ENCODE measurements at places on chromosomes 3 and 15.

- no peak for DNase-seq
Measured at GRCh38 chr3:129837065-129837642, 56.4 kb downstream of the TMCC1 start.

DNA sequence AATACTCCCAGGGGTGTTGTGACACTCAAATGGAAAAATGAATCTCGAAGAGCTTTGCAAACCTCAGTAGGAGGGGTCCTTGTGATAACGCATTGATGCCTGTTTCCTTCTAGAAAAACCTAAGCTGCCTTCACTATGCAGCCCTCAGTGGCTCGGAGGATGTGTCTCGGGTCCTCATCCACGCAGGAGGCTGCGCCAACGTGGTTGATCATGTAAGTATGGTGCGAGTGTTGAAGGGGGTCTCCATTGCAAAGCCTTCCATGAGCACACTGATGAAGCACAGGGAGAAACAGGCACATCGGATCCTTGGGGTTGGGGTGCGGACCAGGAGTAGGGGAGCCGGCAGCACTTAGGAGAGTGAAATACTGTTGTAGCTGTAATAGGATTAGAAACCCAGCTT is 22.3 kb downstream of the ANKDD1A start:
- no peak for DNase-seq

- no peak for DNase-seq
Measured at GRCh38 chr3:14948609-14949038, 1.2 kb downstream of the NR2C2 start.

DNA sequence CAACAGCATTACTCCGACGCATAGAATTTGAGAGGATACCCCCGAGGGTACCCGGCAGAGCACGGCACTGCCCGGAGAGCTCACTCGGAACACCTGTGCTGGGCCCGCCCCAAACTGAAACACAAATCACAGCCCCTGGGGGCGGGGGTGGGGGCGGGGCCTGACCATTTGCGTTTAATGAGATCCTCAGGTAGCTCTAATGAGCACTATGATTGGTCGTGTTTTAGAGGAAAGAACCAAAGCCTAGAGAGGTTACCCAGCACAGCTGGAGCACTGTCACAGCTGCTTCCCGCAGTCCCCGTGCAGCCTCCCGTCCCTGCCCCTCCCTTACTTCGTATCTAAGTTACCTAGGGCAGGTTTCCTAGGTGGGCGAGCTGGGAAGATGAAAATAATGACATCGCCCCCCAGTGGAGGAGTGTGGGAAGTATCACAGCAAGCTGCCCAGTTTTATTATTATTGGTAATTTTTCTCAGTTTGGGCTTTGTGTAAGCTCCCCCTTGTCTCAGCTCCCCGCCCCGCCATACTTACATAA is 187.1 kb downstream of the PDE8A start:
- no peak for DNase-seq

- no peak for DNase-seq
Measured at GRCh38 chr3:99644746-99645145, 6.4 kb downstream of the COL8A1 start.

GRCh38 chr15:33963831-33964664 is 4.2 kb upstream of the CHRM5 start:
- no peak for DNase-seq

DNA sequence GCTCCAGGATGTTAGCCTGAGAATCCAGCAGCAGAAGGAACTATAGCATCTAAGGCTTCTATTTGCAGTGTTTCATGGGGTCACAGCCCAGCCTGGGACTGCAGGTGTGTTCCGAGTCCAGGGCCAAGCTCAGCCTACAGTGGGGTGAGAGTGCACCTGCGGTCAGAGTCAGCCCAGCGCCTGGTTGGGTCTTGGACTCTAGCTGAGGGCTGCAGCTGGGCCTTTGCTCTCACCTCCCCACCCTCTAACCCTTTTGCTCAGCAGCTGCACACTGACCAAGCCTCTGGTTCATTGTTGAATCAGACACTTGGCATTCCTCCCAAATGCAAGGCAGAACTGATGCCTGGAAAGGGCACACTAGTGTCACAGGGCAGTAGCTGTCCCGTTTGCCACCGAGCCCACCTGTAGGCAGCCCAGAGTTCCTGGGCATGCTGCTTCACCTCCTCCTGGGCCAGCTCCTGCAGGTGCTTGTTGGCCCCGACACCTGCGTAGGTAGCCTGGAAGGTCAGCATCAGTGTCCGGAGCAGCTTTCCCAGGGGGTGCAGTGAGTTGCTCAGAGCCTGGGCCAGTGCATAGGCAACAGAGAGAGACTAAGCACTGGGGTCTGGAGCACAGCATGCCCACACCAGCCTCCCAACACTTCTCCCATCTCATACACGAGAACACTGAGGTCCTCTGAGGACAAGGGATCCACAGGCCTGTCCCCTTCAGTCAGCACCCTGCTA is 17.5 kb downstream of the ALS2CL start:
- no peak for DNase-seq

GRCh38 chr15:88949734-88950400 is 36.7 kb upstream of the MFGE8 start:
- no peak for DNase-seq

DNA sequence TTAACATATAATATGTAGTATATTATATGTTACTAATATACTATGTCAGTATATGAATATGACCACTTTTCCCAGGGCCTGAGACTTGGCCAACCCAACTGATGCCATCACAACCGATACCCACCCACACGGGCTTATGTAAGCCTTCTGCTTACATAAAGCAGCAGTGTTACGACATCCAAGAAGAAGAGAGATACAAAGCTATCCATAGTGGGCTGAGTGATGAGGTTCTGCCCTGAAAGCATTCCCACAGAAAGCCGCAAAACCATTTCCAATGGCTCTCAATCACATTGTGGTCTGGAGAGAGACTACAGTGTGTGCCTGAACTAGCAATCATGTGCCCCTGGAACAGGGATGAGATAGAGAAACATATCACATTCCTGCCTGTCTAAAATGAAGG is 177.9 kb downstream of the PLOD2 start:
- no peak for DNase-seq

DNA sequence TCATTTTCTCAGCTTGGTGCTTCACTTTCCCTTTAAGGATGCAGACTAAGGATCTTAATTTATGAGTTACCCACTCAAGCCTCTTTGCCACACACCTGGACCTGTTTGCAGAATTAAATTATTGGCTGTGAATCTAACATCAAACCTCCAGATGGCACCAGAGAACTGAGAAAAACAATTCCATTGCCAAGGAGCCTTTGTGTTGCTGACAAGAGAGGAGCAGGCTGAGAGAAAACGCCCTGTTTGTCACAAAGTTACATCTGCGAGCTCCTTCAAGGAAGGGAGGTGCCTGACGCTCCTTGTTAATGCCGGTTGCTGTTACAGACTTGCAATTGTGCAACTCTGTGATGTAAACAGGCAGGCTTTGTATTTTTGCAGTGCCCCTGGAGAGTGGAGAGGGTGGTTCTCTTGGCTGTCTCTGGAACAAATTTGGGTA is 36.3 kb upstream of the TMC3 start:
- DNase-seq, result no peak

DNA sequence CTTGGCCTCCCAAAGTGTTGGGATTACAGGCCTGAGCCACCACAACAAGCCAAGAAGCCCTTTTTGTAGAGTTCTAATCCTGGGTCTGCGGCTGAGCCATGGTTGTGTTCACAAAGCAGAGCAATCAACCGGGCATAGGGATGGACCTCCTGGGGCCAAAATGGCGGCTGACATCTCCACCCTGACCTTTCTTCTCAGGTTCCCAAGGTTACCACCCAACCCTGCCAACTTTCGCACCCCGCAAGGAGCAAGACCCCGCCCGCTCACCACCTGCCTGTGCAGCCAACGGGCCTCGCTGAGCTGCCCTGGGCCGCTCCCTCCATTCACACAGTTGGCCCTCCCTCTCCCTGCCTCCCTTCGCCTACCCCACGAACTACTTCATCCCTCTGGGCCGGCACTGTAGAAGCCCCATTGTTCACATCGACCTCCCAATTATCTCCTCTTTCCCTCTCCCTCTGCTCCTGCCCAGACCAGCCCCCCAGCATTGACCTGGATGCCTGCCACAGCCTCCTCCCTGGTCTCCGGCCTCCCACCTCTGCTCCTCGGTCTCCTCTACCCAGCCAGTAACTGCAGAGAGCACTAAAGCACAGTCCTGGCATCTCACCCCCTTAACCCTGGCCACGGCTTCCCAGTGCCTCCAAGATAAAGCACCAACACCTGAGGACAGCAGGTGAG is 62.0 kb upstream of the TFRC start:
- DNase-seq, result no peak

DNA sequence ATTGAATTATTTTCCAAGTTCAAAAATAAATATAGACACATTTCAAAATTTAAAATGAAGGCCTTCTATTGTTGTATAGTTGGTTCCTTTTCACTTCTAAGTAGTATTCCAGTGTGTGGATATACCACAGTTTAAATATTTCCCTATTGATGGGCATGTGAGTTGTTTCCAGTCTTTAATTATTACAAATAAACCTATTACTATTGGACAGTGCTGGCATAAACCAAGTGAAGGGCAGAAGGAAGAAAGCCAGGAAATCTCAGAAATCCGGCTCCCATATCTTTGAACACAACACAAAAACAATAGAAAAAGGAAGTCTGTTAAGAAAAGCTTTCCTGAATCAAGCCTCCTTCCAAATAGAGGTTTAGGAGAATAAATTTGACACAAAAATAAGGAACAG is 26.1 kb downstream of the GOLGB1 start:
- DNase-seq, result no peak

GRCh38 chr15:80161468-80162016 is 8.7 kb downstream of the FAH start:
- DNase-seq, result no peak

DNA sequence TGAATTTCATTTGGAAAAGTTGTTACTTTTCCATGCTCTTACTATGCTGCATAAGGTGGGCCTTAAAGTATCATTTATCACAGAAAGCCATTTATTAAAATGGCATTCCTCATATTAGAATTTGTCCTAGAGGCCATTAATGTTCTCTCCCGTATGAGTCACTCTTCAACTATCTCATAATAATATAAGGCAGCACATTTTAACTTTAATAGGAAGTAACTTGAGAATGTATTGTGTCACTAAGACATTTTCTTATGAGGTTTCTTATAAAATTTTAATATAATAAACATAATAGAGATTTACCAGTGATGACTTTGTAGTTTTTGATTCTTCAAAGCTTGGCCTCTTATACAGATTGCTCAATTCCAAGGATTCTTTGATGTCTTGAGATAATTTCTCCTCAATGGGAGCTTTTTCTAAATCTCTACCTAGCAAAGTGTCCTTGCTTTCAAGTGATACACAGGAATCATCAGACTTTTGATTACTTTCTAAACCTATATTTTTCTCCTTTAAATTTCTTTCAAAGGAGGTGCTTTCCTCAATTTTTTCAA is 74.7 kb downstream of the ZBBX start:
- no peak for DNase-seq

- no peak for DNase-seq
Measured at GRCh38 chr3:83434880-83435587, 1523.8 kb upstream of the CADM2 start.

GRCh38 chr3:117355566-117355965 is 646.0 kb downstream of the TUSC7 start:
- DNase-seq, result no peak

GRCh38 chr3:29382845-29383244 is 102.0 kb downstream of the RBMS3 start:
- DNase-seq, result no peak

- no peak for DNase-seq
Measured at GRCh38 chr15:59814409-59814808, 125.3 kb upstream of the BNIP2 start.

- no peak for DNase-seq
Measured at GRCh38 chr15:52805351-52806283, 15.5 kb upstream of the ONECUT1 start.

- DNase-seq, result no peak
Measured at GRCh38 chr3:154778057-154778456, 302.1 kb upstream of the MME start.

GRCh38 chr15:48858401-48858800 is 19.5 kb upstream of the EID1 start:
- no peak for DNase-seq

GRCh38 chr3:148089171-148089570 is 608.5 kb upstream of the AGTR1 start:
- no peak for DNase-seq

GRCh38 chr3:114375608-114376421 is 82.0 kb downstream of the TIGIT start:
- no peak for DNase-seq

DNA sequence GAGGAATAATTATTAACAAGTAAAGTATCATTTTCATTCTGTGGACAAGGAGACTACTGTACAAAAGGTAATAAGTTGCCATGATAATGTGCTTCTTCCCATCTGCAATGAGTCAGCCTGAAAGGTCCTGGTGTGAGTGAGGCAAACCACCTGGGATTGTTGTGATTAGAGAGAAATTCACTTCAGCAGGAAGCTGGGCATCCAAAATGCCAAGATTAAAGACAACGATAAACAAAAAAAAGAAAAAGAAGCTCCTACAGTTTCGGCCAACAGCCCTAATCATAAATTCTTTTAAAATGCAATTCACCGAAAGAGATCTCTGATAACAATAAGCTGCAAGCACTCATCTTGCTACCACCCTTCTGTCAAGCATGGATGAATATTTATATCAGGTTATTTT is 507.8 kb downstream of the TUSC7 start:
- DNase-seq, result no peak

GRCh38 chr3:56005196-56005805 is 463.0 kb downstream of the ERC2 start:
- DNase-seq, result no peak

DNA sequence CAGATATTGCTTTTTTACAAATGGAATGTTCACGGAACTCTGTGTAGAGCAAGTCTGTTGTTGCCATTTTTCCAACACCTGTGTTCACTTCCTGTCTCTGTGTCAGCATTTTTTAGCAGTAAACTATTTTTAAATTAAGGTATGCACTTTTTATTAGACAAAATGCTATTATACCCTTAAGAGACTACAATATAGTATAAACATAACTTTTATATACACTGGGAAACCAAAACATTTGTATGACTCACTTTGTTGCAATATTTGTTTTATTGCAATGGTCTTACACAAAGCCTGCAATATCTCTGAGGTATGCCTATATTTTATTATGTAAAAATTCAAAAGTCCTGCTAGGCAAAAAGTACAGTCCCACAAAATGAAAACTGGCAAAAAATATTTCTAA is 39.8 kb upstream of the FGF7 start:
- no peak for DNase-seq

GRCh38 chr15:68098465-68098864 is 44.4 kb downstream of the PIAS1 start:
- DNase-seq, result no peak
